MV-4-11 (cell line): ENCODE measurements at places on chromosomes 5 and 9.

DNA sequence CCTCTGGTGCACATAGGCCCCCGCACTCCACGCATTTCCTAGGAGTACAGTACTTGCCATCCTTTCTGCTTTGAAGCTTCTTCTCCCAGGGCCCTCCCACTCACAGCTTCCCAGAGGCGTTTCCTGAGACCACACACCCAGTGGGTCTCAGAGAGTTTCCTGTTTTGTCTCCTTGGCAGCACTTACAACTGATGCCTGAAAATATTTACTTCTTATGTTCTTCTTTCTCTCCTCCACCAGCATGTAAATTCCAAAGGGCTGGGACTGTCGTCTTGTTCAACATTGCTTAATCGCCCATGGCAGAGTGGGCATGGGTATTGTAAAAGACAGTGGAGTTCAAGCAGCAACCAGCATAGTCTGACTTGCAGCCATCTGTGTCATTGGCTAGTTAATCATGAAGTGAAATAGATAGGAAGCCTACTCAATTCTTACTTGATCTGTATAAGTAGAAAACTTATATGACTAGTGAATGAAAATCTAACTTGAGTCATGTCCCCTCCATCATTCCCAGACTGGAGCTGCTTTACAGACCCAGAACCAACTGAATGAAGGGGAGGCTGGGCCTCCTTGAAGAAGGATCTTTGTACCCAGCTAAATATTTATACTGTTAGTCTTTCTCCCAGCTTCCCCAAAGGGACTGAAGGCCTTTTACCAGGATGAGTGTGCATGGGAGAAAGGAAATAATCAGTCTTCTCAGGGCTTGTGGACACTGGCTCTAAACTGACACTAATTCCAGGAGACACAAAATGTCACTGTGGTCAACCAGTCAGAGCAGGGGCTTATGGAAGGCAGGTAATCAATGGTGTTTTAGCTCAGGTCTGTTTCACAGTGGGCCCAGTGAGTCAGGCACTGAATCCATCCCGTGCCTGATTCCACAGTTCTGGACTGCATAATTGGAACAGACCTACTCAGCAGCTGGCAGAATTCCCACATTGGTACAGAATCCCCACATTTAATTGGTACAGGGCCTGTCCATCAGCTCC is 116.4 kb downstream of the SV2C start:
- DNase-seq, result peak; percentile 35

DNA sequence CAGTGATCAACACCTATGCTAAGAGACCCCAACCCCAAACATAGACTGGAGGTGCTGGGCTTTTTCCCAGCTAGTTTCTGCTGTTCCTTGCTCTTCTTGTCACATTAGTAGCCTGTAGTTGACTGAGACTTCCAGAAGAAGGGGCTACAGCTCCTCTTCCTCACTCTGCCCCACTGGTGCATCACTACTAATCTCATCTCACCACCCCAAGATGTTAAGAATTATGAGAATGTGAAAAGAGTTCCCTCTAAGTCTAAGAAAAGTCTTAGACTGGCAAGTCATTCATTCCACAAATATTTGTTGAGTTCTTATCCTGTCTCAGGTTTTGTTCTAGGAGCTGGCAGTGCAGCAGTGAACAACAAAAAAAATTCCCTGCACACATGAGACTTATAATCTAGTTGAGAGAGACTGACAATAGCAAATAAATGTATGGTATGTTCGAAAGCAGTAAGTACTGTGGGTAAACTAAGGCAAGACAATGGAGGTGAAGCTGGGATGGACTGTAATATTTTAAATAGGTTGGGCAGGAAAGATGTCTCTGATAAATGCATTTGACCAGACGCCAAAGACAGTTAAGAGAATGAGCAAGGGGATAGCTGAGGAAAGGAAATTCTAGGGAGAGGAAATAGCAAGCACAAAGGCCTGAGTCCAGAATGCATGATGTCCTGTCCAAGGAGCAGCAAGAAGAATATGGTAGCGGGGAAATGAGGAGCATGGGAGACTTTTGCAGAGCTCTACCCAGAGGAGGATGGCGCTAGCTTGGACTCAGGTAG is 92.3 kb downstream of the PTCD2 start:
- no peak for DNase-seq

- no peak for DNase-seq
These were observed 36.9 kb downstream of the SPRY4 start for GRCh38 chr5:142287973-142288313.

DNA sequence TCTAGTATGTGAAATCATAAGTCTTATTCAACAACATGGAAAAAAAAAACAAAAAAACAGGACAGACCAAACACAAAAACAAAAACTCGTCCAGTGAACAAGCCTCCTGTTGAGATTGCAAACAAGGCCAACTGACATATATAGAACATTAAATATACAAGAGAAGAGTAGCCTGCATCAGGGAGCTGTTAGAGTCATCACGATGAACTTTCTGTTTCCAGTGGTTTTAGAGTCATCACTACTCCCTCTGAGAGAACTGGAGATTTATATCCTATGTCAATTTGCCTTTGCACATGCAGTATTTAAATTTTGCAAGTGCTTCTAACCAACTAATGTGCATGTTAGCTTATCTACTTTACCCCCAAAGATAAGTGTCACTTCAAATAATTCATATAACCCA is 9.9 kb downstream of the SNCAIP start:
- no peak for DNase-seq

- DNase-seq, result no peak
These were observed 170.8 kb upstream of the MSX2 start for GRCh38 chr5:174553556-174553955.

DNA sequence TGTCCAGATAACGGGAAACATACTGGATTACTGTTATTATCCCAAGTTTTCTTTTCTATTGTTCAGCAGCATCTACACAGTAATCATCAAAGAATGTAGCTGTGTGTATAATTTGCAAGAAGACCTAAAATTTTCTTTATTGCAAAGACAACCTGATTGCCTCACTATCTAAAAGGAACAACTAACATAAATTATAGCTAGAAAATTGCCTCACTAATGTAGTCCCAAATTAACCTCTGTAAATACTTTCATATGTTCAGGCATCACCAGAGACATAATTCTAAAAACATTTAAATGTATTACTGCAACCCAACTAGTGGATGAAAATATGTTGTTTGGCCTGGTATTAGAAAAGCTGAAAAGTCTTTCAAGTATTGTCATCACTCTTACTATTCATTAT is 275.4 kb downstream of the CDH12 start:
- DNase-seq, result no peak

- DNase-seq, result no peak
These were observed 167.4 kb upstream of the ITGA1 start for GRCh38 chr5:52620315-52620714.

DNA sequence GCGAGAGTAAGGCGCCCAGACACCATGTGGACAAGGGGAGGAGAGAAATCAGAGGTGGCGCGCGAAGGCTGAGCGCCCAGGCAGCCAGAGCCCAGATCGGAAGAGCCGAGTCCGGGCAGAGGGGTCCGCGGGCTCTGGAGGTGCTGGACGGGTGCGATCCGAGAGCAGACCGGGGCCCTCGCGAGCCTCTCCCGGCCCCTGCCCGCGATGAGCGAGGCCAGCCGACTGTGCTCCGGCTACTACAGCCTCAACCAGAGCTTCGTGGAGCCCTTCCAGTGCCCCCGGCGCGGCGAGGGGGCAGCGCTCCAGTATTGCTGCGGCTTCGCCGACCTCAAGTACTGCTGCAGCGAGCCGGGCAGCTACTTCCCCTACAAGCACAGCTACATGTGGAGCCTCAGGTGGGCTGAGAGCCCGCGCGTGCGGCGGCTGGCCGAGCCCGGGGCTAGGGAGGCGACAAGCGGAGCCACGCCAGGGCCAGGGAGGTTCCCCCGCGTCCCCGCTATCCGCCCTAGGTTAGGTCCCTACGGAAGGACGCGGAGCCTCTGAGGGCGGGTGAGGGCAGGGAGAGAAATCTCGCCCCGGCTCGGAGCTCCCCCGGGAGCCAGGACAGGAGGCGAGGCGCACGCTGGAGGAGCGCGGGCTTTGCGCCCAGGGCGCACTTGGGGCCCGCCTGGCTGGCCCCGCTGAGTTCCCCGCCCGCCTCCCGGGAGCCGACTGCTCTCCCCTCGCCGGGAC is at the start of gene SHISAL2B:
Gene SHISAL2B, plus strand, starts transcription at position 87 of the 735 bp plus-strand sequence. Its CDS starts 121 bp downstream, at position 208.
- DNase-seq, result no peak

DNA sequence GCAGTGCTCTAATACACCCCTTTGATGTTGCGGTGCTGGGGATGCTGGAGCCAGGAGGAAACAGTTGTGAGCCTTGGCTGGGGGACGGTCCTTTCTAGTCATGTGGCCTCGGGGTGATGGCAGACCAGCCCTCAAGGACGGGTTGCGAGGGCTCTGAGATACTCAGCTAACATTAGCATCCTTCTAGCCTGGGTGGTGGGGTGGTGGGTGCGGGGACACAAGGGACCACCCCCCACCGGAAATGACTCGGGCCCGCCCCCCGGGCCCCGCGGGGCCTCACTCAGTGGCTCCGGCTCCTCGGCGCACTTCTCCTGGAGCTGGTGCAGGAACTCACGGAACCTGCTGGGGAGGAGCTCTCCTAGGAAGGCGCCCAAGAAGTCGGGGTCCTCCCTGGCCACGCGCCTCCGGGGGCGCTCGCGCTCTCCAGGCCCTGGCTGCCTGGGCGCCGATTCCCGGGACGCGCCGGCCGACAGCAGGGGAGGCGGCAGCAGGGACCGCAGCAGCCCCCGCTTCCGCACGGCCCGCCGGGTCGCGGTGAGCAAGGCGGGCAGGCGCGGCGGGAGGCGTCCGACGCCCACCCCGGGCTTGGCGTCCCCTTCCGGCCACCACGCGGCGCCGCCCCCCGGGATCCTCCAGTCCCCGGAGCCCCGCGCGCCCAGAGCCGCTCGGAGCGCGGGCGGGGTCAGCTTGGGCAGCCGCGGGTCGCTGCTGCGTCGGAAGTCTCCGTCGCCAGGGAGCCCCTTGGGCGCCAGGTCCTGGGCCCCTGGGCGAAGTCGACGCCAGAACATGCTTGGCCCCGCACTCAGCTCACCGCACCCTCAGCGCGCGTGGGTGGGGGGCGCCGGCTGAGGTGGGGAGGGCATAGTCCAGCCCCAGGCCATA is 873 bp downstream of the C9orf50 start:
- peak; percentile 7 for DNase-seq

- DNase-seq, result no peak
These were observed 93.5 kb upstream of the SMIM23 start for GRCh38 chr5:171692107-171692506.

DNA sequence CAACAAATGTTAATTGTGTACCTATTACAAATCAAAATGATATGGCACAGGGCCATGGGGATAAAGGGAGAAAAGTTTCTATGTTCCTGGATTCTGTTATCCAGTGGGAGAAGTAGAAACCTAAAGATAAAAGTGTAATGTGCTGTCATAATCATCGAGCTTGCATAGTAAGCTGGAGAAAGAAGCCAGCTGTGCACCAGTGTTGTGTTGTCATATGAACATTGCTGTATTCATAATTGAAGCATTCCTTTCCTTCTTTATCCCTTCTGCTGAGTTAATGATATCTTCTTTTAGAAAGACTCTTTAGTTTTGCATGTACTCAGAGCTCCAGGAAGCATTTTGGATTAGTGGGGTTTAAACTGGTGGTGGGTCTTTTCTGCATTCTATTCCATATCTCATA is 39.5 kb downstream of the NTRK2 start:
- peak; percentile 32 for DNase-seq

GRCh38 chr9:6641056-6641455 is 4.5 kb downstream of the GLDC start:
- no peak for DNase-seq

DNA sequence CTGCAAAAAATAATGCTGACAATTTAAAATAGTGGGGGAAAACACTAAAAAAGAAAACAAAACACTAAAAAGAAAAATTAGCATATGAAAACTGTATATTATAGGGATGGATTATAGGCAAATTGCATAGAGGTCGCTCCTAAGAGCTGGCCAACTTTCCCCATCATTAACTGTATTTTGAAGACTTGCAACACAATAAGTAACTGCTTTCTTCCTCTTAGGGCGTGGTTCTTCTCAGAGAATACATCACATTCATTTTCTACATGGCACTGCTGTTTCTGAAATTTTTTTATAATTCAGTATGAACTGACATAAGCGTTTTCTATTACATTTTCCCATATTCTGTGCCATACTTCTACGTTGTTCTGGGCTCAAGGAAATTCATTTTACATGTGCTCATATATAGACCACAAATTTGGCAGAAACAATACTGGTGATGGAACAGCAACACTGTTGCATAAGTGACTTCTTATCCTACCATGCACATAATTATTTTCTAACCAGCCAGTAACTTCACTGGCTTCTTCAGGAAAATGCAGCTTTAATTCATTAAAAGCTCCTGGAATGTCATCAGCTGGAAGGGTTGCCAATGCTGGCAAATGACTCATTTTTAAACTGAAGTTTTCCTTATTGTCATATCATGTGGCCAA is 171.2 kb upstream of the DMAC1 start:
- peak; percentile 54 for DNase-seq

DNA sequence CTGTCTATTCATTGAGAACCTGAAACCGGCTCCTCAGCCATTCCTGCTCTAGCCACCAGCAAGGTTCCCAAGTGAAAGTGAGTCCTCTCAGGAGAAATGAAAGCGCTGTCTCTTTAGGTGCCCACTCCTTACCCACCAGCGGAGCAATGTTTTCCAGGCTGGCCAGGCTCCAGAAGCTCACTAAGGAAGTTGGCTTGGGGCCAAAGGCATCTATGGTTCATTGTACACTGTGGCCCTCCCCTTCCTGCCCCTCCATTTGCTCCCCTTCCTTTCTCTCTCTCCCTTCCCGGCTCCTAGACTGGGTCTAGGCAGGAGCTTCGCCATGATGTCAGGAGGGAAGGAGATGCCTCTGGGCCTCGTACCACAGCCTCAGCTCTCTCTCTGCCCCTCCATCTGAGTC is 1.1 kb upstream of the GABRP start:
- no peak for DNase-seq

DNA sequence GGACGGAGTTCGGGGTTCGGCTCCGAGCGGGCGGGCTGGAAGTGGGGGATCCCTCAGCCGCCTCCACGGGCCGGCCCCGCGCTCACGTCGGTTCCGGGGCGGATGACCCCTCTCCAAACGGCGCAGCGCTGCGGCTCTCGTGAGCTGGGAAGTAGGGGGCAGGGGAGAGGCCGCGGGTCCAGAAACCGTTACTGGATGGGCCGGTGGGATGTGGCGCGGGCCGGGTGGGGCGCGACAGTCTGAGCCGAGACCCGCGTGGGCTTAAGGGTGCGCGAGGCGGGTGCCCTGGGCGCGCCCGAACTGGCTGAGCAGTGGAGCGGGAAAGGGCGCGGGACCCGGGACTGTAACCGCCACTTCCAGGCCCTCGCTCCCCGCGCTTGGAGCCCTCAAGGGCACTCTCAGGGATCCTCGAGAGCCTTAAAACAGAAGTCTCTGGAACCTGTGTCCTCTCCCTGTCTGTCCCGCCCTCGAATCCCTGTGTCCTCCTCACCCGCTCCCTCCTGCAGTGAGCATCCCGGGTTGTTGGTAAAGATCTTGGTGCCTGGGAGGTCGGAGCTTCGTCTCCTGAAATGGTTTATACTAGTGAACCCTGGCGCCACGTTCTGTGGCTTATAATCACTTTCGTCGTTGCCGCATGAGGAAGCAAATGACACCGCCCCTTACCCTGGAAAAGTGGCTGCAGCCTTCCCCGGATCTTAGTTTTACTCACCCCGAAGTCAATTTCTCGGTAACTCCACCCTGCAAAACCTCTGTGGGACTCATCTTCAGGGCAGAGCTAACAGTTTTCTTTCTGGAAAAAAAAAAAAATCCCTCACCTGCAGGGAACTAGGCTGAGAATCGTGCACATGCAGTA is 571 bp upstream of the MARCHF11 start:
- DNase-seq, result no peak
